ENCODE measurements at places on chromosomes 4 and X.

DNA sequence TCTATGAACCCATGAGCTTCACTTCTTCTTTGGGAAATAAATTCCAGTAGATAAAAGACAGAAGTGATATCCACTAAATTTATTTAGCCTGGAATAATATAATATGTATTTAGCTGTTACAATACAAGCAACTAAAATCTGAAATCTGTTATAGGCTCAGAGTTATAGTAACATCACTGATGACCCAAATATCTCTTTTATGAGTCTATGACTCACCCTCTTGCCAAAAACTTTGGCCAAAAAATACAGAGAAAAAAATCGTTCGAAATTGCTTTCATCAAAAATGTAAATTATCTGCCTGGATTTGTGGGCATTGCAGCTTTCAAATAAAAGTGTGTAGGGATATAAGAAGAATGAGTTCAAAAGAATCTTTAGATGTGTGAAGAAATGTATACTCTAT, 89.4 kb upstream of the DKK2 start:
- DNase-seq: no peak

DNA sequence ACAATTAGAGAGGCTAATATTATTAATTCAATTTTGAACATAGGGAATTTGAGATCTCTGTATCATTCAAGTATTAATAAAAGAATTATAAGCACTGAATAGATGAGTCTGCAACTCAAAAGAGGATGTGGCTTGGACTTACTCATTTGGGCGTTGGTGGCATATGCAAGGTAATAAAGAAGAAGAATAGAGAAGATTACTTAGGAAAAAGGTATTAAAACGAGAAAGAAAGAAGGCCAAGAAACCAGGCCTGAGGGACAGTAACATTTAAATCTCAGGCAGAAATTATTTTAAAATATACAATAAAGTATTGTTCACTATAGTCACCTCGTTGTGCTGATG, 383.0 kb upstream of the INTU start:
- no peak for DNase-seq

DNA sequence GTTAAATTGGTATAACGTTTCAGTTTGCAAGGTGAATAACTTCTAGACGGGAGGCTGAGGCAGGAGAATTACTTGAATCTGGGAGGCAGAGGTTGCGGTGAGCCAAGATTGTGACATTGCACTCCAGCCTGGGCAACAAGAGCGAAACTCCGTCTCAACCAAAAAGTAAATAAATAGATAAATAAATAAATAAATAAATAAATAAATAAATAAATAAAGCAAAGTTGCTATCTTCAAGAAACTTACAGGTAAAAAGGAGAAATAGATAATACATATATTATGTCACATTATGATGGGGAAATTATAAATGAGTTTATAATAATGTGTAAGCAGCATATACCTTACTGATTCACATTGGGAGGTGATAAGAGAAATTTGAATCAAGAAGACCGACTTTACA, 1966.0 kb downstream of the PCDH7 start:
- no peak for DNase-seq

DNA sequence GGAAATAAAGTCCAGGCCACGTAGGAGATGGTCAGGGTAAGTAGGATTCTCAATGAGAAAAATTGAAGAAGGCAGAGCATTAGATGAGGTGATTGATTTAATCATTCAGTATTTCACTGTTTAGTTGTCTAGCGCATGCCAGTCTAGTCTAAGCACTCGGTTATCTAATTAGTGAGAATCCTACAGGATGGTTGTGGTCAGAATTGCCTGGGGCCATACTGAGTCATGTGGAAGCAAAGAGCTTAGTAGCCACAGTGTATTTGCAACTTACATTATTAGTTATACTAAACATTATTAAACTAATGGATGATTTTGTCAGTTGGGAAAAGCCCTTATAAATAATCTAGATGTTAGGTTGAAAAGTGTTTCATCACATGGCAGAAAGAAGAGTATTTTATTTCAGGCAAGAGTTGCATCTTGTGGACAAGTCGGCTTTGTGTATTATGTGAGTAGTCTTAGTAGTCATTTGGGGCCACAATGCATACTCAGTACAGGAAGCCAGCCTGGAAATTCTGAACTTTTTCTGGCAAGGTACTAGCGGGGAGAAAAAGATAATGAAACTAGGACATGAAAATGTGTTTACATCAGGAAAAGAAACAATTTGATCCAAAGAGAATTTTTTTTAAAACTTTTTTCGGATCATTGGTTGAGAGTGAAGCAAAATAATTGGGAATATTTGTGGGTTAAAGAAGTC, 31.9 kb downstream of the CPEB2 start:
- DNase-seq: no peak

GRCh38 chrX:9183481-9183880, 149.6 kb upstream of the FAM9B start:
- no peak for DNase-seq

DNA sequence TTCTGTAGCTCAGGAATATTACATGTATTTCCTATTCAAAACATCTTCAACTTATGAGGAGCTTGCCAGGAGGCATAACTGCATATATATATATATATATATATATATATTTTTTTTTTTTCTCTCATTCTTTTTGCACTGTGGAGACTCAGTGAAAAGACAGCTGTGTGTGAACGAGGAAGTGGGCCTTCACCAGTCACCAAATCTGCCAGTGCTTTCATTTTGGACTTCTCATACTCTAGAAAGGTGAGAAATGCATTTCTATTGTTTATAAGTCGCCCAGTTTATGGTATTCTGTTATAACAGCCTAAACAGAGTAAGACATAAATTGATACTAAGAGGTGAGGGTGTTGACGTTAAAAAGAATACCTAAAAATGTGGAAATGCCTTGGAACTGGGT, 710.6 kb downstream of the TRAM1L1 start:
- no peak for DNase-seq

- no peak for DNase-seq
These were observed 47.2 kb upstream of the RPS6KA3 start for GRCh38 chrX:20313899-20314298.
